Breast epithelium (tissue), 4 donors: ENCODE measurements at places on chromosomes 7 and 10.

- no peak for DNase-seq
Observed at GRCh38 chr7:99739699-99740572, 4.9 kb upstream of the CYP3A7 start.

GRCh38 chr7:46352004-46352954, 431.2 kb upstream of the IGFBP3 start:
- DNase-seq = peak; percentile 20

DNA sequence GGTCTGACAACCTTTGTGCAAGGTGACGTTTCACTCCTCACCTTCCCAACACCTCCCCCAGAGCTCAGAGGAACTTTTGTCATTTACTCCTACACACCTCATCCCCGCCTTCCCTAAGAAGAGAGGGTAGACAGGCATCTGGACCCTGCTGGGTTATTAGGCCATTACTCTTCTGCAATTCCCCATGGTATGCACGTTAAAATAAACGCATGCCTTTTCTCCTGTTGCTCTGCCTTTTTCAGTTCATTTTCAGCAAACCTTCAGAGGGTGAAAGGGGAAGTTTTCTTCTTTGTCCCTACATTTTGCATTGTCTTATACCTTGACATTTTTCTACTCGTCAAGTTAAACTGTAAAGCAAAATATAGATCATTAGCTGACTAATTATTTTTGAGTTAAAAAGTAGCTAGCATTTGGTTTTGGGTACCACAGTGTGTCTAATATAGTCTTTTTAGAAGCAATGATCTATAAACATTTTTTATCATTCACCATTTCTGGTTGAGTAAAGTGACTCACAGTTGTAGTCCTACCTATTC, 10.5 kb upstream of the EDRF1 start:
- DNase-seq = no peak

DNA sequence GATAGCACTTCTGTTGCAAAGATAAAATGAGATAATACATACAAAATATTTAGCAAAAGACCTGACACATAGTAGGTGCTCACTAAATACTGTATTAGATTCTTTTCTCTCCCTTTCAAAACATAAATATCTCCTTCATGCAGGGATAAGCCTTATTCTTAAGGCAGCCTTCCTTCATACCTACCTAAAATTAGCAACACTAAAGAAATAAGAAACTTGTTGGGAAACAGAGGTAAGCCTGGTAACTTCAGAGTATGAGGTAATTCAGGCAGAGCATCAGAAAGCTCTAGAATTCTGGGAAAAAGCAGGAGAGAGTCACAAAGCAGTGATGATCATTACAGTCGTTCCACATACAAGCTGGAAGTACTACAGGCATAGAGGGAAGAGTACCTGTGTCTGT, 15.2 kb downstream of the HIBADH start:
- DNase-seq = no peak

DNA sequence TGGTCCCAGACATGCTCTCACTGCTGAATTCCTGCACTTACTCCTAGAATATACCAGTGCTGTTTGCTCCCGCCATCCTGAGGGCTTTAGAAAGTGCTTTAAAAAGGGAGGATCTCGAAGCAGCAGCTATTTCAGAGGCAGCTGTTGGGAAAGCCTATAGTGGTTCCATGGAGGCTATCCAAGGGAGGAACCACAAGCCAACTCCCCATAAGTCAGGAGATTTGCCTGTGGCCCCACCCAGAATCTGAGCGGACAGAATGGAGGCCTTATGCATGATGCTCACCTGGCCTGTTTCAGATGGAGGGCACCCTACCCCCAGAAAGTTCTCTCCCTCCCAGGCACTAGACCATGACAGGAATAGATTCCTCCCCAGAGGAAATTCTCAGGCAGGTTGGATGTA, 2.3 kb upstream of the KCNIP2 start:
- DNase-seq = no peak

GRCh38 chr7:111842491-111842890, 280.2 kb upstream of the IMMP2L start:
- DNase-seq = no peak

DNA sequence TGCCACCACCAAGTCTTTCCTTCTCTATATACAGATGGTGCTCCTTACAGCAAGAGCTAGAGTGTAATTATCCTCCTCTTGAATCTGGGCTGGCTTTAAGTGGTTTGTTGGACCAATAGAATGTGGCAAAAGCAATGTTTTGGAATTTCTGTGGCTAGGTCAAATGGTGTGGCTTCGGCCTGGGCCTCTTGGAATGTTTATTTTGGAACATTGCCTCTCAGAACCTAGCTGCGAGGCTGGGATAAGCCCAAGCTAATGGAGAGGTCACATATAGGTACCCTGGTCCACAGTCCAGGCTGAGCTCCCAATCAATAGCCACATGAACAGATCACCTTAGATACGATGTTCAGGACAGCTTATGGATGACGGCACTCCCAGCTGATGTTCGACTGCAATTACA, 556.7 kb downstream of the TYW1 start:
- DNase-seq = no peak

DNA sequence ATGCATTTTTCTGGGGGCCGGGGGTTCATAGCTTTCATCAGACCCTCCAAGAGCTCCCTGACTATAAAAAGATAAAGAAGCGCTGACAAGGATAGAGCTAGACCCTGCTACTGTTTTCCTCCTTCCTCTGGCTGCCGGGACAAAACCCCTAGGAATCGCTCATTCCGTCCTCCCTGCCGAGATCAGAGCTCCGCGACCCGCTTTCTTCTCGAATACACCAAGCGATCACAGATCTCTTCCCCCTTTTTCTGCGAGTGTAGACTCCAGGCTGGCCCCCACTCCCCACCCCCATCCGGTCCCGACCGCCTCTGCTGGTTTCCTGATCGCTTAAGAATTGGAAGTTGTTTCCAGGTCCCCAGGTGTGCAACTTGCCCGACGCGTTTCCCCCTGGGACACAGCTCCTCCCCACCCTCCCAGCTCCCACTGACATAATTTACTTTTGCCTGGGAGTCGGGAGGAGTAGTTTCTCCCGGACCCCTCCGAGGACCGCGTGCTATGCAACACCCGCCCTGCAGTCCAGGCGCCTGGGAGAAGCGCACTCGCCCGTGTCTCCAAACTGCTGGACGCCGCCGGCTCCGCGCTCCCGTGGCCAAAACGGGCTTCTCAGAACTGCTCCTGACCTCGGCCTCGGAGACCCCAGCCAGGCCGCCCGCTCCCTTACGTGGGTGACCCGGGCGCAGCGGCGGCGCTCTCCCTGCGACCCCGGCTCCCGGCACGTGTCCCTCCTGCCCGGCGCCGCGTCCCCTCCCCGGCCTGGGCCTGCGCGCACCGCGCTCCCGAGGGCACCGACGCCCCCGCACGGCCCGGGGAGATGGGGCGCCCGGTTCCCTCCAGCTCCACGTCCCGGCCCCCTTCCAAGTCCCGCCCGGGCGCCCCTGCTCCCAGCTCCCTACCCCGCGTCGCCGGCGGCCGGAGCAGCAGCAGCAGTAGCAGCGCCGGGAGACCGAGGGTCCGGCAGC, 552 bp downstream of the IL15RA start:
- no peak for DNase-seq
